MG63 (cell line): ENCODE measurements at places on chromosomes 3 and 15.

DNA sequence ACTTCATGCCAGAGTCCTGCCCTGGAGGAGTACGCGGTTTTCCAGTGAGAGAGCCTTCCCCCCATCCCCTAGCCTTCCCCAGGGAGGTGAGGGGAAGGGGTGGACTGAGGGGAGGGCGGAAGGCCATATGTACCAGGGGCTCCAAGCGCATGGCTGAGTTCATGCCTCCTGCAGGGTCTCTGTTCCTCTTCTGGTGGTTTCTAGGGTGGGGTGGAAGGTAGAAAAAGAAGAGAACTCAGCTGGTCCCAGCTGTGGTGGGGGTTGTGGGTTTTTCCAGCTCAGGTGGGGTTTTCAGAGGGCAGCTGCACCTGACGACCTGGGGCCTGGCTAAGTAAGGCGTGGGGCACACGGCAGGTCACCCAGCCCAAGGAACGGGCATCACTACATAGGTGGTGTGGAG lies 10.7 kb upstream of the IQSEC1 start:
- DNase-seq, result no peak

GRCh38 chr3:43794776-43795175 lies 104.0 kb downstream of the ABHD5 start:
- peak; percentile 35 for DNase-seq

DNA sequence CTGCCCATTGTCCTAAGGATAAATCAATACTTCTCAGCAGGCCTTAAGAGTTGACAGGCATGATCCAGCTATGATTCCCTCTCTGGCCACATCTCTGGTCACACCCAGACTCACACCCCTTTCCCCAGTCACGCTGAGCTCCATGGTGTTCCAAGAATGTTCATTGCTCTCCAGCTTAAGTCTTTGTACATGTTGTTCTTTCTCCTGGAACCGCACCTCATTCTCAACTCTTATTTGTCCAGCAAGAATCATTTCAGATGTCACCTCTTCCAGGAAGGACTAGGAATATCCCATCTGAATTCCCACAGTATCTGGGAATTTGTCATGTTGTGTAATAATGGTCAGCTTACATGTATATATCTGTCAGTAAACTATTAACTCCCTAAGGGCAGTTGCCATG lies 118.3 kb upstream of the GALNT15 start:
- DNase-seq, result no peak

GRCh38 chr3:178504128-178504527 lies 32.1 kb upstream of the KCNMB2 start:
- peak; percentile 70 for DNase-seq

DNA sequence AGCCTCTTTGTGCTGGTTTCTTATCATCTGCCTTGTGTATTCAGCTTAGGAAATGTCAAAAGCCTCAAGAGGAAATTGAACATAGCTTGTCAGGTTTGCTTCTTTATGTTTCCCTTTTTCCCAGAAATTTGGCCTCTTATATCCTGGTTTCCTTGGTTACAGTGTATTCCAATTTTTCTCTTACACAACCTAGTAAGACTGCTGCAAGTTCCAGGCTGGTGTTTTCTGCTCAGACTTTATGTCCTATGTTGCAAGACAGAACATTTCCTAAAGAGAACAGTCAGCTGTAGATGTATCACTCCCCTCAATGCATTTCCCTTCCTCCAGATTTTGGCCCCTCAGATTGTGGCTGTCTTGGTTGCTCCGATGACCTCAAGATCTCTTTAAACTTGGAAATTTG lies 102.5 kb downstream of the SH3GL3 start:
- DNase-seq, result no peak

DNA sequence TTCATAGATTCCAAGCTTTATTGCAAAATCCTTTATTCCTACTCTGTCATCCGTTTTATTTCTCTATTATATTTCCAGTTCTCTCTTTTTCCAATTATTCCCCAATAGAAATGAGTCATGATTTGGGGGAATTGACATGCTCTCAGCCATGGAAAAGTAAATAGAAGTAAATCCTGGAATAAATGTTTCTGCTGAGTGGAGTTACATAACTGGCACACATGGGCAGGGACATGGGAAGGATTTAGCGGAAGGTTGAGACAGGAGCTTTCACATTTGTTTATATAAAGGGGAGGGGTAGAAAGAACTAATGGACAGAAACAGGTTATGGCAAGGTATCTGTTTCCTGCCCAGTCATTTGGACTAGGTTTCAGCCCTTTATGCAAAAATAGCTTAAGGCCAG lies 221.6 kb downstream of the PLOD2 start:
- no peak for DNase-seq

DNA sequence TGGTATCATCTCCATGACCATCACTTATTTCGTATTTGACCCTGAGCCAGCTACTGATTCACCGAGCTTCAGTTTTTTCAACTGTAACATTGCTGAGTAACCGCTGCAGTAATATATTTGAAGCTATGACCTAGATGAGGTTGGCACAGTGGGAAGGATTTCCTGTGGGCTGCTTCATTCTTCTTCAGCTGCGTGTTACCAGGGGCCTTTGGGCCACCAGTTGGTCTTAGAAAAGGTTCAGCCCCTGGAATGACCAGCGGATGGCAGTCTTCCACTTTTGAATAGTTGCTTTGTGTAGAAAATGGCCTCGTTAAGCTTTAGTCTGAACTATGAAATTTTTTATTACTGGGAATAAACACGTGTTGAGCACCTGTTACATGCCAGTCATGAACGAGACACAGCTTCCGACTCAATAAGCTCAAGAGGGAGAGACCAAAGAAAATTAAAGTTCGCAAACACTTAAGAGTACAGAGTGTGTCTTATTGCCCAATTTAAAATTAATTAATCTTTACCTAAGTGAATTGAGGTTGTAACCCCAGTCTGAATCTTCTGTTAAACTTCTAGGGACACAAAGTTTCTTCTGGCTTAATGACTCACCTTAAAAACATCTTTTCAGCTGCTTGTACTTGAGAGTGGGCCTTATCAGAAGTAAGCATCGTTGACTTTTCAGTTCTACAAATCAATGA lies 57.6 kb upstream of the NR2E3 start:
- DNase-seq, result peak; percentile 93

DNA sequence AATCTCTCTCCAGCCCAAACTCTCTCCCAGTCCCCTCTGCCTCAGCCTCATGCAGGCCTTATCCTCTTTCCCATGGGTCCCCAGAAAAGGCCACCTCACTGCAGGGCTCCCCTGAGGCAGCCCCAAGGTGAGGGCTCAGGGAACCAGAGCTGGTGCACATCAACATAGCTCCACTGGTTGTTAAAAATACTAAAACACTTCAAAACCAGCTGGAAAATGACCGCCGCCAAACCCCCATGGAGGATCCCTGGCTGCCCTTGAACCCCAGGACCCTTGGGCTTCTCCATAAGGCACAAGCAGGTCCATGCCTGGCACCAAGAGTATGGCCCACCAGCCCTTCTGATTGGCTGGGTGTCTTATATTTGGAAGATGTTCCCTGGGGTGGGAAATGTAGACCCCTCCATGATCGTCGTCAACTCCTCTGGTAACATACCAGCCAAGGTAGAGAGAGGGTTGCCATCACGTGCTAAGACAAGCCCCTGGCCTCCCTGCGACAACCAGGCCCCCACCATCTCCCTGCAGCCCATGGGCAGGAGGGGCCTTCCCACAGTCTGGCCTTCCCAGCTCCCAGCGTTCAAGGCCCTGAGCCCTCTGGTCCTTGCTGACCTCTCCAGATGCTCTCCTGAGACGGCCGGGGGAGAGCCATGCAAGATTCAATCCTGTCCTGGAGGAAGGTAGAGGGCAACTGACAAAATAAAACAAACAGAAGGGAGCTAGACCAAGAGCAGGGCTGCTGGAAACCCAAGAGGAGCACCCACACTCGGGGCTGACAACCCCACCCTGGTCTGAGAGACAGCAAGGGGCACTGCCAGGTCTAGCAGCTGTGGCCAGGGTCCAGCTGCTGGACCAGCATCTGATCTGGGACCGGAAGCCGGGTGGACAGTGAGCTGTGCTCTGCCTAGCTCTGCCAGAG lies 132.1 kb upstream of the PRR20G start:
- no peak for DNase-seq

- DNase-seq, result no peak
These were observed 32.5 kb downstream of the GASK1A start for GRCh38 chr3:43011638-43012037.

DNA sequence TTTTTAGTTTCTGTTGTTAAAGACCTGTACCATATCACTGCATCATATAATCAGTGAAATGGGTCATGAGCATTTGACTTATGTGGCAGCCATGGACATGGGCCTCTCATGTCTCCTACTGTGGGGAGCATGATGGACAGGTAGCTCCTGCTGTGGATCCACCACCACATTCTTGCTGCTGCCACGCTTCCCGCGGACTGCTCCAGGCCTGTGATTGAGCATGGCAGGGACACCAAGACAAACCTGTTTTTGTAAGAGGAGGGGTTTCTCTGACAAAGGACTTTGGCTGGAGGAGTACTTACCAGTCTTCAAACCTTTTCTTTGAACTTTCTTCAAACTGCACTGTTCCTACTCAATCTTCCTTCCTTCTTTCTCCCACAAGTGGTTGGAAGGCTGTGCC lies 17.9 kb upstream of the P2RY14 start:
- no peak for DNase-seq

DNA sequence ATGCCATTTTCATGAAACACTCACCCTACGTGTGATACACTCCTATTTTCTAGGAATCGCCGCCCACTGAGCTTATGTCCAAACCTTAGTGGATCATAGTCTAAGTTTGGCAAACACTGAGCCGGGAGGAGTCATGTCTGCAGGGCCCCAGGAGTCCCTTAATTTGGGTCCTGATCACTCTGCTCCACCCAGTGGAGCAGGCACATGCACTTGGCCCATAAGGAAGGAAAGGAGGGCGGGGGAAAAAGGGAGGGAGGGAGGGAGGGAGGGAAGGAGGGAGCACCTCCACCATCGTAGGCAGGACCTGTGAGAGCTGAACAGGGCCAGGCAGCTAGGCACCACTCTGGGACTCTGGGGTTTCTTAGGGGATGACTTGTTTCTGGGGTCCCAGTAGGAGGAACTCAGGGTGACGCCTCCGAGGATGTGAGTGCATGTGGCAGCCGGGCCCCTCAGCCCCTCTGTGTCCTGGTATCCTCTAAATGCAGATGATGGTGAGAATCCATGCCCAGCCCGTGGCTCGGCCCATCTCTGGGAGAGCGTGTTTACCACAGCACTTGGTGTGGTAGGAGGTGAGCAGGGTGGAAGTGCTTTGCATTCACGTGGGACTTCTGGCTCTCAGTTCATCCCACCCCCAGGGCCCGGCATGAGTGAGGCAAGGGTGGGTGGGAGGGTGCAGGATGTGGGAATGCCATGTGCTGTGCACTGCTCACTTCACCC lies 109.4 kb downstream of the KLF13 start:
- DNase-seq, result peak; percentile 51

DNA sequence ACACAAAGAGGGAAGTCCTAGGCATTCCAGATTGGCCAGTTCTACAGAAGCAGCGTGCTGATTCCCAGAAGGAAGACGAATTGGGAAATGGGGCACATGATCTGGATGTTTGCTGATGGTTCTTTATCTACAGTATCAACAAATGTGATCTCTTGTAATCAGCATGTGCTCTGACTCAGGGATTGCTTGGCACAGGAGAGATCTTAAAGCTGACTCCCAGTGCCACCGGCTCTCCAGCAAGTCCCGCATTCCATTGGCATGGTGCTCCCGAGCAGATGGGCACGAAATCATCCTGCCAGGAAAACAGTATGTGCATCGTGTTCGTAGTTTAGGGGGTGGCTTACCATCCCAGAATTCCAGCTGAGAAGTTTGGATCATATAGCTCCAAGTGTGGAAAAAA lies 259.9 kb upstream of the NR2F2 start:
- DNase-seq, result peak; percentile 72

GRCh38 chr3:115239717-115240116 lies 92.6 kb upstream of the ZBTB20 start:
- DNase-seq, result peak; percentile 84

GRCh38 chr3:72274493-72275330 lies 489.8 kb upstream of the PROK2 start:
- peak; percentile 40 for DNase-seq

DNA sequence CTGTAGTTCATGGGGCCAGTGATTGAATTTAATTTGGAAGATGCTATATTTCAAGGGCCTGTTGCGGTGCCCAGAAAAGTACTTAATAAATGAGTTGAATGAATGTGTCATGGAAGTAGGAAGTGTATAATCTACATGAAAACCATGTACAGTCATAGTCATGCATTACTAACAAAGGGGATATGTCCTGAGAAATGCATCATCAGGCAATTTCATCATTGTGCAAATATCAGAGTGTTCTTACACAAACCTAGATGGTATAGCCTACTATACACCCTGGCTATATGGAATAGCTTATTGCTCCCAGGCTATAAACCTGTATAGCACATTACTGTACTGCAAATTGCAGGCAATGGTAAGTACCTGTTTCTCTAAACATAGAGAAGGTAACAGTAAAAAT lies 10.7 kb upstream of the MYO5C start:
- DNase-seq, result no peak

GRCh38 chr3:98730338-98730737 lies 32.8 kb upstream of the ST3GAL6 start:
- DNase-seq, result peak; percentile 14

DNA sequence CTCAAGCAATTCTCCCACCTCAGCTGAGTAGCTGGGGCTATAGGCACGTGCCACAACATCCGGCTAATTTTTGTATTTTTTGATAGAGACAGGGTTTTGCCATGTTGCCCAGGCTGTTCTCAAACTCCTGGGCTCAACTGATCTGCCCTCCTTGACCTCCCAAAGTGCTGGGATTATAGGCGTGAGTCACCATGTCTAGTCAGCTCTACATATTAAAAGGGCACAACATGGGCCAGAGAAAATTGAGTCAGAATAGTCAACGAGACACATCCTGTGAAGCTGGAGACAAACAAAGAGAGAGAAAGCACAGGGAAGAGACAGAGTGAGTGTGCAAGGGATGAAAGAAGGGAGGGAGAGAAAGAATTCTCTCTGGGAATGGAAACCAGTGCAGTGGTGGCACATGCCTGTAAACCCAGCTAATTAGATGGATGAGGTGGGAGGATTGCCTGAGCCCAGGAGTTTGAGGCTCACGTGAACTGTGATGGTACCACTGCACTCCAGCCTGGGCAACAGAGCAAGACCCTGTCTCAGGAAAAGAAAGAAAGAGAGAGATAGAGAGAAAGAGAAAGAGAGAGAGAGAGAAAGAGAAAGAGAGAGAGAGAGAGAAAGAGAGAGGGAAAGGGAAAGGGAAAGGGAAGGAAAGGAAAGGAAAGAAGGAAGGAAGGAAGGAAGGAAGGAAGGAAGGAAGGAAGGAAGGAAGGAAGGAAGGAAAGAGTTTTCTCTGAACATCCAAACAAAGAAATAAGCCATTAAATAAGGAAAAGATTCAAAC lies 107.2 kb upstream of the SLC25A36 start:
- peak; percentile 65 for DNase-seq

GRCh38 chr3:170096342-170096741 lies 58.5 kb downstream of the GPR160 start:
- no peak for DNase-seq

DNA sequence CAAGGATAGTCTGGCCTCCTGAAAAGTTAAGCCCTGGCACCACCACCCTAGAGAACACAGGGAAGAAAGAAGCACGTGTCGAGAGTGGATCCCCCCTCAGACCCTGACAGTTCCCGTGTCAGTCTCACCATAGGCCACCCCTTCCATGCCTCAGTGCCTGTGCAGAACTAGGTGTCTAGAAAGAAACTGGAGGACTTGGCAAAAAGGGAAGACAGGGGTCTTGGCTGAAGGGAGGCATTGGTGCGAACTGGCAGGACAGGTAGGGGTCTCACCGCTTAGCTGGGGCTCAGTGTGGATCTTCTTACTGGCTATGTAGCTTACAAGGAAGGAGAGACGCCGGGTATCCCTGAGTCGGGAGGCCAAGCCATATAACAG lies 518 bp downstream of the QARS1 start:
- no peak for DNase-seq

GRCh38 chr3:37765591-37766488 lies 95.8 kb upstream of the CTDSPL start:
- DNase-seq, result no peak

- no peak for DNase-seq
These were observed 34.9 kb downstream of the LRRC3B start for GRCh38 chr3:26657348-26657976.
